Mesenchymal stem cell (in vitro differentiated cells and primary cell): ENCODE measurements at places on chromosomes 11 and 22.

DNA sequence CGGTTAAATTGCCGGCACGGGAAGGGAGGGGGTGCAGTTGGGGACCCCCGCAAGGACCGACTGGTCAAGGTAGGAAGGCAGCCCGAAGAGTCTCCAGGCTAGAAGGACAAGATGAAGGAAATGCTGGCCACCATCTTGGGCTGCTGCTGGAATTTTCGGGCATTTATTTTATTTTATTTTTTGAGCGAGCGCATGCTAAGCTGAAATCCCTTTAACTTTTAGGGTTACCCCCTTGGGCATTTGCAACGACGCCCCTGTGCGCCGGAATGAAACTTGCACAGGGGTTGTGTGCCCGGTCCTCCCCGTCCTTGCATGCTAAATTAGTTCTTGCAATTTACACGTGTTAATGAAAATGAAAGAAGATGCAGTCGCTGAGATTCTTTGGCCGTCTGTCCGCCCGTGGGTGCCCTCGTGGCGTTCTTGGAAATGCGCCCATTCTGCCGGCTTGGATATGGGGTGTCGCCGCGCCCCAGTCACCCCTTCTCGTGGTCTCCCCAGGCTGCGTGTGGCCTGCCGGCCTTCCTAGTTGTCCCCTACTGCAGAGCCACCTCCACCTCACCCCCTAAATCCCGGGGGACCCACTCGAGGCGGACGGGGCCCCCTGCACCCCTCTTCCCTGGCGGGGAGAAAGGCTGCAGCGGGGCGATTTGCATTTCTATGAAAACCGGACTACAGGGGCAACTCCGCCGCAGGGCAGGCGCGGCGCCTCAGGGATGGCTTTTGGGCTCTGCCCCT, 529 bp upstream of the CCND1 start:
- peak; percentile 73 for DNase-seq

- DNase-seq = no peak
These were observed 2.4 kb upstream of the MN1 start for GRCh38 chr22:27803841-27804415.

- DNase-seq = no peak
These were observed 448.7 kb downstream of the RAB38 start for GRCh38 chr11:87726506-87726905.

GRCh38 chr11:130068546-130068985, 1.1 kb upstream of the APLP2 start:
- no peak for DNase-seq

DNA sequence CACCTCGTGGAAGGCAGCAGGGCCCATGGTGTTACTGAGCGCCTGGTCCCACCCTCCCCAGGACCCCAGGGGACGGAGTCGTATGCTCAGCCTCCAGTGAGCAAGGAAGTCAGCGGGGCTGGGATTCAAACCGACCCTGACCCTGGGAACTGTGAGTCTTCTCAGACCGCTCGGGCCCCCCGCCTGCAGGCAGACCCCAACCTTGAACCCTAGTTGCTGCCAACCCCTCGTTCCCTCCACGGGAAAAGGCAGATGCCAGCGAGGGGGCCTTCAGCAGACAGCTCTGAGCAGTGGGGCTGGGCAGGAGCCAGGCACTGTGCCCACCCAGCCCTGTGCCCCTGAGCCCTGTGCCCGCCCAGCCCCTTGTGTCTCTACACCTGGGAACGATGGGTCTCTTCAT, 6.4 kb downstream of the SLC16A8 start:
- no peak for DNase-seq

- no peak for DNase-seq
These were observed 15.3 kb upstream of the MUC5B start for GRCh38 chr11:1207401-1208143.

- no peak for DNase-seq
These were observed 91.4 kb downstream of the NELL1 start for GRCh38 chr11:20760811-20761210.

GRCh38 chr22:29112681-29113080, 39.8 kb downstream of the KREMEN1 start:
- DNase-seq = no peak

DNA sequence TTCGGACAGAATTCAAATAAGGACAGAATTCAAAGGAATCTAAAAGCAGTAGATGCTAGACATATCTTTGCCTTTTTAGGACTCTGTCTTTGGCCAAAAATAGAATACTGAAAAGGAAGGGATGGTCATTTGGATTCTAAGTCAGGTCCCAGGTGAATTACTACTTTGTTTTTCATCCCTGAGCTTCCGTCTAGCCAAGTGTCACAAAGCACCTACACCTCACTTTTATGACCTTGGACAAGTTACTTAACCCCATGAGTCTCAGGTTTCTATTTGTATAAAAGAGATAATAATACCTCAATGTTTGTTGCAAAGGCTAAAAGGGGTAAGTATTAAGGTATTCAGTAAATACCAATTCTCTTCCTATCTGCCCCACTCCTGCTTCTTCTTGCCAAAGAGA, 7.3 kb downstream of the KIF18A start:
- no peak for DNase-seq

- no peak for DNase-seq
These were observed 8.7 kb upstream of the SMIM35 start for GRCh38 chr11:118095493-118095892.

DNA sequence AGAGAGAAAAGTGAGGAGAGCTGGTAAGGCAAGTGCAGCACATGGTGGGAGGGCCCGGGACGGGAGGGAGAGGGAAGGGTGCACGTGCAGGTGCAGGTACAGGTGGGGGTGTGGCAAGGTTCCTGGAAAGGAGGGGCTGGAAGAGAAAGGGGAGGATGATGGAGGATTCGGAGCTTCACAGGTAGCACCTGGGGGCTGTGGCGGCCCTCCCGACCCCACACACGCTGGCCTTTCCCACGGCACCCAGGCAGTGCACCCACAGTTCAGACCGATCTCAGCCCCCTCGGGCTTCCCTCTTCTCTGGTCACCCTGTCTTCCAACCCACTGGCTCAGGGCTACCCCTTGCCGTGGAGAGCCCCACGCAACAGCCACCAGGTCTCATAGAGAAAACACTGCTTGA, 67.4 kb upstream of the A4GALT start:
- DNase-seq = no peak

DNA sequence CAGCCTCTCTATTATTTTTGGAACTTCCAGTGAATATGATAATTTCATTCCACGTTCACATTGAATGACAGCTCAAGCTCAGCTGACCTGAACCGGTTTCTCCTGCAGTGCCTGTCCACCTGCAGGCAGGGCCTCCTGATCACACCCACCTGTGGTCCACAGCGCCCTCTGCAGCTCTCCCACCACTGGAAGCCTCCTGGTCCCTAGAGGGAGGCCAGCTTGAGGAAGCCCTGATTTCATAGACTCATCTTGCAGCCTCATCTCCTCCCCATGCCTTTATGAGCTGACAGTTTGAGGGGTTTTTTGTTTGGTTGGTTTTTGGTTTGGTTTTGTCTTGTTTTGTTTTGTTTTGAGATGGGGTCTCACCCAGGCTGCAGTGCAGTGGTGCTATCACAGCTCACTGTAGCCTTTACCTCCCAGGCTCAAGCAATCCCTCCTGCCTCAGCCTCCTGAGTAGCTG, 29.9 kb upstream of the MALAT1 start:
- peak; percentile 58 for DNase-seq

DNA sequence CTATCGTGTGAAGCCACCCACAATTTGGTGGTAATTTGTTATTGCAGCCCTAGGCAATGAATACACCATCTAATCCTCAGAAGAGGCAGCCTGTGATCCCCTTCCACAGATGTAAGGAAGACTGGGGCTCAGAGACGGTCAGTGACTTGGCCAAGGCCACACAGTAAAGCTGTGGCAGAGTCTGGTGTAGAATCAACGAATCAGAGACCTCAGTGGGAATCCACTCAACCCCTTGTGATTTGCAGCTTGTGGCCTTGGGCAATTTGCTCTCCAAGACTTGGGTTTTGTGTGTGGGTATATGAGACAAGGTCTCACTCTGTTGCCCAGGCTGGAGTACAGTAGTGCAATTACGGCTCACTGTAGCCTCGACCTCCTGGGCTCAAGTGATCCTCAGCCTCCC, 1.9 kb downstream of the LGALS2 start:
- DNase-seq = no peak

DNA sequence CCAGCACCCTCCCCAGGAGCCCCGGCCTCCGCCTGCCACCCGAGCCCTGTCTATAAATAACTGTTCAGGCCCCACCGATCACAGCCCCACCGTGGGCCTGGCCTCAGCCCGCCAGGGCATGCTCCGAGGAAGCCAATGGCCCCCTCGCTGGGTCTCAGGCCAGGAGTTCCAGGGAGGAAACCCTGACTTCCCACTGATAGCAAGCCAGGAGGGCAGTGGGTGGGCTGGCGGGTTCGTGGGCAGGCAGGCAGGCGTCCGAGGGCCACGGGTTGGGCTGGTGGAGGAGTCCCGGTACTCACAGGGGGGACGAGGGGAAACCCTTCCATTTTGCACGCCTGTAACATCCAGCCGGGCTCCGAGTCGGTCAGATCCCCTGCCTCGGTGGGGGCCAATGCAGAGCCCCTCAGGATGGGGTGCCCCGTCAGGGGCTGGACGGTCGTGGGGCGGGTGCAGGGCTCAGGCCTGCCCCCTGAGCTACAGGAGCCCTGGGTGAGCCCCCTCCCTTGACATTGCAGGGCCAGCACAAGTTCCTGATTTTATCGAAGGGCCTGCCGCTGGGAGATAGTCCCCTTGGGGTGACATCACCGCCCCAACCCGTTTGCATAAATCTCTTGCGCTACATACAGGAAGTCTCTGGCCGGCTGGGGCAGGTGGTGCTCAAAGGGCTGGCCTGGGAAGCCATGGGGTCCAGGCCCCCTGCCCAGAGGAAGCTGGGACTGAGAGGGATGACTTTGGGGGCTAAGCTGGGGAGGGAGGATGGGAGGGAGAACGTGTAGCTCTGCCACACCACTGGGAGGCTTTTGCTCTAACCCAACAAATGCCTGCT, at the start of gene SPI1:
Gene SPI1, minus strand, starts transcription at position 538 of the 826 bp plus-strand sequence. Its CDS starts 194 bp downstream, at position 344.
- no peak for DNase-seq

- no peak for DNase-seq
These were observed 282 bp downstream of the PC start for GRCh38 chr11:66957971-66958231.

DNA sequence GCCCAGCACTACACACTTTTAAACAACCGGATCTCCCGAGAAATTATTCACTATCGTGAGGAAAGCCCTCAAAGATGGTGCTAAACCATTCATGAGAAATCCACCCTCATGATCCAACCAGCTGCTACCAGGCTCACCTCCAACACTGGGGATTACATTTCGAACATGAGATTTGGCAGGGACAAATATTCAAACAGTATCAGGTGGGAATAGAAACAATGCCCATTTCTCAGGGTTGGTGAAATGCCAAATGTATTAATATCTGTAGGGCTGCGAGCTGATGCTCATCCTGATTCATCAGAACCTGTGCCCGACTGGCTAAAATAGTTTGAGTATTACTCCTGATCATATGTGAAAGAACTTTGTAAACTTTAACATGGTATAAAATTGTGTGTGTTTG, 15.8 kb upstream of the PTPRJ start:
- no peak for DNase-seq

DNA sequence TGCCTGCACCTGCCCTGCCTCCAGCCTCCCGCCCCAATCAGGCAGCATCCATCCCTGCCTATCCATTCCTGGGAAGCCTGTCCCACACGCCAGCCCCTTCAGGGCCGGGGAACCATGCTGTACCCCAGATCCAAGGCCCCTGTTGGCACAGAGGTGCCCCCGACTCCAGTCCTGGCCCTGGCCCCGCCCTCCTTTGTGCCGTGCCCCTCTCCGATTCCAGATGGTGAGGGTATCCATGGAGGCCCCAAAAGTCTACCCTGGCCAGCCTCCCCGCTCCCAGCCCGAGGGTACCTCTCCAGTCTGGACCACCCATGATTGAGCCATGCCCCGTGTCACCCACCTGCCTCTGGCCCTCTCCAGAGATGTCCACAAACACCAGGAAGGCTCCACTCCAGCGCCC, 2.7 kb upstream of the TH start:
- no peak for DNase-seq

GRCh38 chr11:47378836-47379170, 456 bp upstream of the SPI1 start:
- no peak for DNase-seq

DNA sequence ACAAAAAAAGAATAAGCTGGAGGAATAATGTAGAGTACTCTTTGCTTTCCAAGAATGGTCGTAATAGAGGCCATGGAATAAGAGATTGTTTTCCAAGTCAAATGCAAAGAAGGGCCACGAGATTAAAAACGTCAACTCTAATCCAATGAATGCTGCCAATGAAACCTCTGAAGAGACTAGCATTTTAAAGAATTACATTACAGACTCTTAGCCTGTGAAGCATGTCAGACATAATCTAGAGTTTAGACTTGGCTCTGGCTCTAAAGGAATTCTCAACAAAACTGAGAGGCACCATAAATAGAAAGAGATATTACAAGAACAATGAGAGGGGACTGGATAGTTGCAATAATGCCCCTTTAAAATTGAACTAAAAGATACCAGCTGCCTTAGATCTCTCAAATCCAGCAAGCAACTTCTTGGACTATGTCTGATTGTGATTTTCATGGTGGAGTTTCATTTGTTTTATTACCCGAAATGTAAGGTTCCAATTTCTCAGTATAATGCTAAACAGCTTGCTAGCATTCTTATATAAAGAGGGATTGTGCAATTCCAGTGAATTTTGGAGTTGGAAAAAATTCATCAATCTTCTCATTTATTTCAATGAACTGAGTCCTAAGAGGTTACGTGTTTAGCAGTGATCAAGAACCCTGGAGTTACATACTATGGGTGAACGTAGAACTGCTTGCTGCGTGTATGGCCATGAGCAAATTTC, 5.6 kb downstream of the ETS1 start:
- DNase-seq = no peak

- DNase-seq = no peak
These were observed 1.4 kb downstream of the LIPT2 start for GRCh38 chr11:74492084-74492483.

GRCh38 chr11:77094841-77095365, 7.7 kb upstream of the OMP start:
- no peak for DNase-seq

DNA sequence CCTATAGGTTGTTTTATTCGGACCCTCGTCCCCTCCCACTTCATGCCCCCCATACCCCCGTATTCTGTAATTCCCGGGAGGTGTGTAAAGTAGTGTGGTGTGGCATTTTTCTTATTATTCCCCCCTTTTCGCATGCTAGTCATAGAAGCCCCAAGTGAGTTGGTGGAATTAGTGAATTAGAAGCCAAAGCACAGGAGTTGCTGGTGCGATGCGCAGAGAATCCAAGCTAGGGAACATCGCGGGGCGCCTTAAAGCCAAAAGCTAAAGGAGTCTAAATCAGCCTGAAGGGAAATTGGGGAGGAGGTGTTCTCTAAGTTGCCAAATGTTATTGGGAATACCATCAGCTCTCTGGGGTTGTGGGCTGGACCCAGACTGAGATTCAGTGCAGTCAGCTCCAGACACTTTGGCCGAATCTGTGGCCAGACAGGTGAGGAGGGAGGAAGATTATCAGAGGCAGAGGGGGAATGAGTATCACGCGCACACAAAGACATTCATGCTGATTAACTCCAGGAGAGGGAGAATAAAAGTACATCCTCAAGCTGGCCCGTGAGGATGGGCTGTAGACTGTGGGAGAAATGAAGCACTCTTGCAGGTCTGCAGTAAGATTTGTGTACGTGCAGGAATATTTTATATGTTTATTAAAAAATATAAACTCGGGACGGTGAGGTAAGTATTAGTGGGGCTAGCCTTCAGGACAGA, 102.8 kb upstream of the HSD17B12 start:
- no peak for DNase-seq
